ENCODE measurements at places on chromosomes 16 and 17. TPM values are rescaled to one million over a fixed set of nuclear protein-coding genes. Genes with fewer than 3 reads are reported as not detected.

The HID1 gene
- 39.8 TPM for total RNA-seq

The QRICH2 gene
- 3.2 TPM for total RNA-seq

The PIMREG gene
- total RNA-seq: 16.2 TPM

The KARS1 gene
- total RNA-seq: 184 TPM

The NME1 gene
- 148 TPM for total RNA-seq

The CNGB1 gene
- total RNA-seq: under 0.01 TPM

The KRTAP2-3 gene
- total RNA-seq: not detected

The GPR142 gene
- total RNA-seq: not detected

The MRC2 gene
- total RNA-seq: 39.8 TPM

The ASPHD1 gene
- 0.33 TPM for total RNA-seq

The NRN1L gene
- total RNA-seq: not detected

The CTRB2 gene
- total RNA-seq: not detected

All from vein endothelial cell (primary cell).